ENCODE measurements at places on chromosomes 6 and 20. TPM values are rescaled to one million over a fixed set of nuclear protein-coding genes. Genes with fewer than 3 reads are reported as not detected.

Gene KIF25
- 1.2 TPM for total RNA-seq

Gene DBNDD2
- total RNA-seq = 53.1 TPM

GRCh38 chr6:119328892-119329793 lies 20.4 kb downstream of the MAN1A1 start:
- DNase-seq = no peak

- no peak for DNase-seq
Observed at GRCh38 chr6:7467007-7467897, 74.2 kb upstream of the DSP start.

DNA sequence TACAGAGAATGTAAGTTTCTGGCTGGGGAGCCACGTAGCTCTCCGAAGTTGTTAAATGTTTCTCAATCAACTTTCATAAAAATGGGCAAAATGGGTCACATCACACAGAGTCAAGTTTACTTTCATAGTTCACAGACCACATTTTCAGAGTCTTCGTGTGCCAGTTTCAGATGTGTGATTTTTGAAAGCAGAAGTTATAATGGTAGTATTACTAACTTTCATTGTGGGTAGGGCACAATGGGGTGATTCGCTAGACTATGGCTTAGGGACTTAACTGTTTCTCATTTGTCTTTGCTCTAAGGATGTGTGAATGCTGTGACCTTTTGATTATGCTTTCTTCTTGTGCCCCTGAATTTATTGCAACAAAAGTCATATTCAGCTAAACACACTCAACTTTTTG lies 109.0 kb upstream of the SUPT3H start:
- no peak for DNase-seq
